Body of pancreas (tissue), 4 donors: ENCODE measurements at places on chromosomes 7 and 10. TPM values are rescaled to one million over a fixed set of nuclear protein-coding genes. Genes with fewer than 3 reads are reported as not detected.

DNA sequence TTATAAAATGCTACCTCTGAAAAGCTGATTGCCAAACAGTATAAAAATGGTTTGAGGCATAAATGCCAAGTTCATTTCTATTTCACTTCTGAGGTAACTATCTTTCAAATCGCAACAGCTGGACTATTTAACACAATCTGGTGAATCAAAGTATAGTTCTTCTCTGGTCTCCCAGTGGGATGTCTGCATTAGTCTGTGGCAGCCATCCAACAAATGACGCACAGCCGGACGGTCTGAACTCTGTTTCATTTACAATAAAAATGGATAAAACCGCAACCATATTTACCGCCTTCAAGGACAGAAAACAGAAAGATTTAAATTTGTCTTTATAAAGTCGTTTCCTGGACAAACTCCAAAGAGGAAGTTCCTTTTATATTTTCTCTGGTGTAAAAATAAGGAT is 41.9 kb downstream of the ENO4 start:
- no peak for DNase-seq

DNA sequence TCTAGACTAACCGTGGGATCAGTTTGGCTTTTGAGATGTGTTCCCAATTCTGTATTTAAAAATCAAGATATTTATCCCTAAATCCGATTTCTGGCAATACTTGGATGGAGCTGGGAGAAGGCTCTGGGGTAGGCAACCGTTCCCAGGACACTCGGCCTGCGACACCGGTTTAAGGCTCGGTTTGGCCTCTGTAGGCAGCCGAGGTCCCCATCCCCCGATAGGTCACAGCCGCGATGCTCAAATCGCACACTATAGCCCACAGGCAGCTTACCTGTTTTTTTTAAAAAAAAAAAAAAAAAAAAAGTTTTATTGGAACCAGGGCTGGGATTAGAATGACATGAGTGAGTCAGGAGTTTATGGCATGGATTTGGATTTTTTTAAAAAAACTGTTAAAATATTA is 729 bp upstream of the TAF3 start:
- DNase-seq: no peak

- DNase-seq: no peak
Measured at GRCh38 chr7:26584987-26585665, 279.3 kb downstream of the SKAP2 start.

The DMBT1 gene
- total RNA-seq: 0.33 TPM

DNA sequence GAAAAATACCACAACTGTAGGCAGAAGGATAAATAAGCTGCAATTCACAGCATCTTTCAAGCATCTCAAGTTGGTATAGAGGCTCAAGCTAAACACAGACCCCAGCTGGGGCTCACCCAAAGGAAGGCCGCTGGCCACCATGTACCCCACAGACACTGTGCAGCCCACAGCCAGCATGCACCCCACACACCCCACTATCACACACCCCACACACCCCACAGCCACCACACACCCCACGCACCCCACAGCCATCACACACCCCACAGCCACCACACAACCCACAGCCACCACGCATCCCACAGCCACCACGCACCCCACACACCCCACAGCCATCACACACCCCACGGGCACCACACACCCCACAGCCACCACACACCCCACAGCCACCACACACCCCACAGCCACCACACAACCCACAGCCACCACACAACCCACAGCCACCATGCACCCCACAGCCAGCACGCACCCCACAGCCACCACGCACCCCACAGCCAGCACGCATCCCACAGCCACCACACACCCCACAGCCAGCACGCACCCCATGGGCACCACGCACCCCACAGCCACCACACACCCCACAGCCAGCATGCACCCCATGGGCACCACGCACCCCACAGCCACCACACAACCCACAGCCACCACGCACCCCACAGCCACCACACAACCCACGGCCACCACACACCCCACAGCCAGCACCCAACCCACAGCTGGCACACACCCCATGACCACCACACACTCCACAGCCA is 214.7 kb downstream of the DNAJB6 start:
- no peak for DNase-seq

DNA sequence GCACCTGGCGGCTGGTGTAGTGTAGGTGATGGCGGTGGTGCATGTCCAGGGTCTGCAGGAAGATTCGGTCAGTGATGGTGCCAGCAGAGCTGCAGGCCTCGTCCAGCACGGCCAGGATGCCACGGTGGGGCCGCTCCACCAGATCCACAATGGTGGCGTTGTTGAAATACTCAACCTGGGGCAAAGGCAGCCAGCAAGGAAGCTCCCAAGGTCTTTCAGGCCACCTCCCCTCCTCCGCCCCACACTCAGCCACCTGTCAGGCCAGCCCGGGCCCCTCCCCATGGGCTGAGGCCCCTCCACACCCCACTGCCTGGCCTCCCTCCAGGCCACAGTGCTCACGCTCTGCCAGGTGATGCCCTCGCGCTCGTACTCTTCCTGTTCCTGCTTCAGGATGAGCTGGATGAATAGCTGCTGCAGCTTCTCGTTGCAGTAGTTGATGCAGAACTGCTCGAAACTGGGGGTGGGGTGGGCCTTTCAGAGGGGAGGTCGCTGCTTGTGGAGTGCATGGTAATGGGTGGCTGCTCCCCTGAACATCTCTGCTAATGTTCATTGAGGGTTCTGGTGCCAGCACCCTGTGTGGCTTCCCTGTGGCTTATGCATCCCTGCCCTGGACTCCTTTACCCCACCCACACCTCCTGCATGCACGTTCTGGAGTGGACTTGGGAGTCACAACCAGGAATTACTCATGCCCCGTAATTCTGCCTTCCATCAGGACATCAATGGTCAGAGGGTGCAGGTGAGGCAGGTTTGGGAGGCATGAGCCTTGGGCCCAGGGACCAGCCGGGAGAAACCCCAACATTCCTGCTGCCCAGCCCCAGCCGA is 8.9 kb downstream of the MYO1G start:
- DNase-seq: no peak

GRCh38 chr10:122288262-122288661 is 17.2 kb downstream of the BTBD16 start:
- DNase-seq: no peak

DNA sequence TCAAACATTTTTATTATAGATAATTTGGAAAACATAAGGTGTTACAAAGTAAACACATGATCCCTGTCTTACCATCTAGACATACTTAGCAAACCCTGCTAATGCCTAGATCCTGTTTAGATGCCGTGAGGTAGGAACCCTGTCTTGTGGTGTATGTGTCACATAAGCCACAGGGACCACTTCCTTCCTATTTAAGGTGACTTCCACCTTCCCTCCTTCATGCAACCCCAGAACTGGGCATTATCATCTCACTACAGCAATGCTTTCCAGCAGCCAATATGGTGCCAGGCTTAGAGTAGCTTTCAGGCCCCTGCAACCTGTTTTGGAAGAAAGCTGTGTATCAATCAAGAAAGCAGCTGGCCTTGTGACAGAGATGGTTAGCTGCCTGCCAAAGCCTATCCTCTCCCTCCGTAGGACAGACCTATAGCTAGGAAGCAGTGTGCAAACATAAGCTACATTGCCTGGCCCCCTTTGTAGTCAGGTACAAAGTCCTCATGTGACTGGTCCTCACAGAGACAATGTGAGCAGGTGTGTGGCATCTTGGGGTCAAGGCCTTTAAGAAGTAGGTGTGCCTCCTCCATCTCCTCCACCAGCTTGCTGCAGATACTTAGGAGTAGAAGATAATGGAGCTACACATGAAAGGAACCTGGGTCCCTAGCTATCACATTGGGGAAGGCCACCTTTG is 146.8 kb downstream of the SPAG6 start:
- DNase-seq: no peak

DNA sequence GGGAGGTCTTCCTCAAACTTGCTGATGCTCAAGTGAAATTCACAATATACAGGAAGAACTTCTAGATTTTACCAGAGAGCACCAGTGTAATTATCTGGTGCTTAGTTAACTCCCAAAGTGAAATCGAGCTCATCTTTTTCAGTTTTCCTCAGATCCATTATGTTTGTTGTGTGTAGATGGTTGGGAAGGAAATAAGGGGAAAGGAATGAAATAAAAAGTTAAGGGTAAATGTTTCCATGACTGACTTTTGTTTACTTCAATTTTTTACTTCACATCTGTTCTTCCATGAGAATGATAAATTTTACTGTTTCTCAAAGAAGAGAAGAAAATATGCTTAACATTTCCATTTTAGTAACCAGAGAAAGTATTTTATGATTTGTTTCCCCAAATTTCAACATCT is 21.3 kb downstream of the FAM107B start:
- DNase-seq: no peak

DNA sequence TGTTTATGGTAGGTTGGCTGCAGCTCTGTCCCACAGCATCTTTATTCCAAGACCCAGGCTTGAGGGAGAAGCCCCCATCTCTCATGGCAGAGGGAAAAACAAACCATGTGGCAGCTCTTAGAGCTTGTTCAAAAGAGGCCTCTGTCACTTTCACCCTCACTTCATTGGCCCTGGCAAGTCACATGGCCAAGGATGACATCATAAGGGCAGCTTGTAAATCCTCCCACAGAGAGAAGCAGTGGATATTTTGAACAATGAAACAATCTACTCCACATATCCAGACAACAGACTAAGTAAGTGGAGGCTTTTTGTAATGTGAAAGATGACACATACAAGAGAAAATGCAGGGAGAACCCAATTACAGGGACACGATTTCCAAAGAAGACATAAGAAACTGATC is 108.1 kb downstream of the GRID1 start:
- DNase-seq: no peak

The NAMPT gene
- total RNA-seq: 78.9 TPM

- DNase-seq: no peak
Measured at GRCh38 chr7:131305152-131305551, 22.5 kb upstream of the MKLN1 start.

DNA sequence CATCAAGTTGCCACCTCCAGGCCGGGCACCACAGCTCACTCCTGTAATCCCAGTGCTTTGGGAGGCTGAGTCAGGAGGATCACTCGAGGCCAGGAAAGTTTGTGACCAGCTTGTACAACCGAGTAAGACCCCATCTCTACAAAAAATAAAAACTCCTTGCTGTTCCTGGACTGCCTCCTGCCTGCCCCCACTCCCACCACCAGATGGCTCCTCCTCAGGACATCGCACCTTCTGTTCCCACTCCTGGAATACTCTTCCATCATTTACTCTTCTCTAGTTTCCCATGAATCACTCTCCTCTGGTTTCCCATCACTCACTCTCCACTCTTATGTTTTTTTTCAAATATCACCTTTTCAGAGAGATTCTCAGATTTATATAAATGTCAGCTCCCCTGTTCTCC is 540.7 kb downstream of the CALN1 start:
- no peak for DNase-seq

- DNase-seq: no peak
Measured at GRCh38 chr10:11144626-11145494, 127.2 kb downstream of the CELF2 start.

DNA sequence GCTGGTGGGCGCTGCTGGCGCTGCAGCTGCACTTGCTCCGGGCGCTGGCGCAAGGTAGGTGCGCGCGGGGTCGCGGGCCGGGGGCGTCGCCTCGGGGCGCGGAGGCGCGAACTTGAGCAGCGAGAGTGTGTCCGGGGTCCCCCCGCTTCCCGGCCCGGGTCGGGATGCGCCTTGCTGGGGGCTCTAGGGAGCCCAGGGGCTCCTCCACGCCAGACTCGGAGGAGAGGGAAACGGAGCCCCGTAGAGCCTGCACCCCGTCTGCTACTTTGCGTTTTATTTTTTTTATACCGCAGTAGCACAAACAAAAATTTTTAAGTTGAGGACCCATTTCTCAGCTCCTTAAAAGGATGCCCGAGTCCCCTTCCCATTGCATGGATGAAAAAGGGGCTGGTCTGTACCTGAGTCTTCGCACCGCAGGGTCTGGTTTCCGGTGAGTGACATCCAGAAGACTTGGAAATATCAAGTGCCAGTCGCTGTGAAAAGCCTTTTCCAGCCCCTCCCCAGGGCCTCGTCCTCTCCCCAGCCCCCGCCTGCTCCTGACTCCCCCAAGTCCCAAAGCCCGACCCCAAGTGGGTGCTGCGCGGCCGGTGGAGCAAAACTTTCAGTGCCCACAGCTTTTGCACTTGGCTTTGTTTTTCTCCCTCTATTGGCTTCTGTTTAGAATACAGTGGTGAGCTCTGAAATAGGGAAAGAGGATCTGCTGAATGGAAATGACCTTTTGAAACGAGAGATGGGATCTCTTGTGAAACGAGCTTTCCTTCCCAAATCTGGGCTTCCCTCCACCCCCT is 973 bp downstream of the SDK1 start:
- DNase-seq: peak; percentile 39

GRCh38 chr7:73858807-73859206 is 2.2 kb upstream of the TMEM270 start:
- no peak for DNase-seq

DNA sequence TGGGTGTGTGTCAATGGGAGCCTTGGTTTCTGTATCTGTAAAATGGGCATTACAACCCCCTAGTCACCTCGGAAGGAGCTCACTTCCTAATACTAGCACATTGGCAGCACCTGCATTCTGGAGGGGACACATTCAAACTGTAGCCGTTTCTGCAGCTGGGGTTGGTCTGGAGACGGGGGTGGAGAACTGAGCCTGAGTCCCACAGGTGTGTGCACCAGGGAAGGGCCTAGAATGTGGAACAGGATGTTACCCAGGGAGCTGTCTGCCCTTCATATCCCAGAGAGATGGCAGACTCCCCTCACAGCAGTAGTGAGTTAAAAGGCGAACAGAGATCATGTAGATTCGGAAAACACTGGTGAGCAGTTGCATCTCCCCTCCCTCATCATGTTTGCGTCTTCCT is 272.8 kb upstream of the ZNF32 start:
- DNase-seq: no peak

DNA sequence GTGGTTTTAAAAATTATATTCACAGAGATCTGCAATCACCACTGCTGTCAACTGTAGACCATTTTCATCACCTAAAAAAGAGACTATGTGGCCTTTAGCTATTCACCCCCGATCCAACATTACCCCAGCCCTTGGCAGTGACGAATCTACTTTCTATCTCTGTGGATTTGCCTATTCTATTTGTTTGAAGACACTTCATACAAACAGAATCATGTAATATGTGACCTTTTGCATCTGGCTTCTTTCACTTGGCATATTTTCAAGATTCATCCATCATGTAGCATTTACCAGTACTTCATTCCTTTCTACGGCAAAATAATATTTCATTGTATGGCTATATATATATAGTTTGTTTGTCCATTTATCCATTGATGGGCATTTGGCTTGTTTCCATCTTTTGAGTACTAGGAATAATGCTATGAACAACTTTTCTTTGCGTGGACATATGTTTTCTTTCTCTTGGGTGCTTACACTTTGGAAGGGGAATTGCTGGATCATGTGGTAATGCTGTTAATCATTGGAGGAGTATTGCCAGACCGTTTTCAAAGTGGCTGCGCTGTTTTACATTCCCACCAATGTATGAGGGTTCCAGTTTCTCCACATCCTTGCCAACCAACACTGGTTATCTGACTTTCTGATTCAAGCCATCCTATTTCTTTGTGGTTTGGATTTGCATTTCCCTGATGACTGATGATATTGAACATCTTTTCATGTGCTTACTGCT is 22.3 kb downstream of the ADAMTS14 start:
- no peak for DNase-seq

The DLX5 gene
- not detected for total RNA-seq

GRCh38 chr10:90967865-90968264 is 47.0 kb upstream of the ANKRD1 start:
- no peak for DNase-seq

GRCh38 chr7:3980300-3980643 is 679.2 kb downstream of the SDK1 start:
- DNase-seq: no peak

The GIMAP8 gene
- total RNA-seq: 5.4 TPM
